Activated CD8-positive, alpha-beta memory T cell treated with anti-CD3 and anti-CD28 coated beads for 1 hour (primary cell): ENCODE measurements at places on chromosomes 11 and 22.

DNA sequence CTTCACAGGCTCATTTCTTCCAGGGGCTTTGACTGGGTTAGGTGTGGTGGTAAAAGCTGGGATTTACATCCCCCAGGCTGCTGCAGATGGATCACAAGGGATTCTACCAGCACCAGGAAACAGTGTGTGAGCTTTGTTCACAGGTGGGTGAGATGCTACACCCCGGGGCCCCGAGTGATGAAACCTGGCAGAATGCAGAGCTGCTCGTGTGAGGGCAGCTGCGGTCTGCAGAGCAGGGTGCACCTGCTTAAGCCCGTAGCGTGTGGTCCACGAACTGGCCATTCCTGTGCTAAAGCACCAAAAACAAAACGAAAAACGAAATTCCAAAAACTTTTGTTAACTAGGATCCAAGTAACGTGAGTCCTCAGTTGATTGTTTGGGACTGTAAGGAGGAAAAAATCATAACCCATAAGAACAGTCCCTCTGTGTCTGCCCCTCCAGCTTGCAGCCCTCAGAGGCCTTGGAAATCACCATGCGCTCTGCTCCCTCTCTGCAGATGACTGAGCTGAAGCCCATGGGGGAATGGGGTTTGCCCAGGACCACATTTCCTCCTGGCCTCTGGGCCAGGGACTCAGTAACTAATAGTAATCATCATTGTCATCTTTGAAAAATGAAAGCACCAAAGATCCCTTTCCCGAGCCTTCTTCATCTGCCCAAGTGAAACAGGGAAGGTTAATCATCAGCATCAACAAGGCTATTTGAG, 24.6 kb downstream of the ELF5 start:
- no peak for DNase-seq

GRCh38 chr11:134037046-134037908, 31.6 kb upstream of the JAM3 start:
- peak; percentile 49 for DNase-seq

DNA sequence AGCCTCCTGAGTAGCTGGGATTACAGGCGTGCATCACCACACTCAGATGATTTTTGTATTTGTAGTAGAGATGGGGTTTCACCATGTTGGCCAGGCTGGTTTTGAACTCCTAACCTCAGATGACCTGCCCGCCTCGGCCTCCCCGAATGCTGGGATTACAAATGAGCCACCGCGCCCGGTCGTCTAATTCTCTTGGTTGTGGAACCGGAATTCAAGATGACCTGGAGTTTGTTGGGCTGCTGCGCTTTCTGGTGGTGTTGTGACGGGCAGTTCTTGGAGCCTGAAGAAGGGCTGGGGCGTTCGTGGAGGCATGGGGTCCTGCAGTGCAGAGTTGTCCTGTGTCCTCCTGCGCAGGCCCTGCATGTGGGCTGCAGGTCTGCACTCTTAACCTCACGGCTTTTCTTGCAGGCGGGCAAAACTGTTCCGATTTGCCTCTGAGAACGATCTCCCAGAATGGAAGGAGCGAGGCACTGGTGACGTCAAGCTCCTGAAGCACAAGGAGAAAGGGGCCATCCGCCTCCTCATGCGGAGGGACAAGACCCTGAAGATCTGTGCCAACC, 4.9 kb upstream of the TRMT2A start:
- no peak for DNase-seq

DNA sequence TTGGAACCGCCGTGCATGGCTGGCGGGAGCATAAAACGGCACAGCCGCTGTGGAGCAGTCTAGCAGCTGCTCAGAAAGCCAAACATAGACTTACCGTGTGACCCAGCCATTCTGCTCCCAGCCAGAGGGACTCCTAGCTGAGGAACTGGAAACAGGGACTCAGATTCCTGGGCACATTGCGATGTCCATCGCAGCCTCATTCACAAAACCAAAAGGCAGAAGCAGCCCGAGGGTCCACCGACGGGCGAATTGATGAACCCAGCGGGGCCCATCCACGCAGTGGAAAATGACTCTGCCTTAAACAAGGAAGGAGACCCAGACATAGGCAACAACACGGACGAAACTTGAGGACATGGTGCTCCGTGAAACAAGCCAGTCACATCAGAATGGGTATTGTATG, 5.7 kb upstream of the MUC5B start:
- DNase-seq, result no peak

DNA sequence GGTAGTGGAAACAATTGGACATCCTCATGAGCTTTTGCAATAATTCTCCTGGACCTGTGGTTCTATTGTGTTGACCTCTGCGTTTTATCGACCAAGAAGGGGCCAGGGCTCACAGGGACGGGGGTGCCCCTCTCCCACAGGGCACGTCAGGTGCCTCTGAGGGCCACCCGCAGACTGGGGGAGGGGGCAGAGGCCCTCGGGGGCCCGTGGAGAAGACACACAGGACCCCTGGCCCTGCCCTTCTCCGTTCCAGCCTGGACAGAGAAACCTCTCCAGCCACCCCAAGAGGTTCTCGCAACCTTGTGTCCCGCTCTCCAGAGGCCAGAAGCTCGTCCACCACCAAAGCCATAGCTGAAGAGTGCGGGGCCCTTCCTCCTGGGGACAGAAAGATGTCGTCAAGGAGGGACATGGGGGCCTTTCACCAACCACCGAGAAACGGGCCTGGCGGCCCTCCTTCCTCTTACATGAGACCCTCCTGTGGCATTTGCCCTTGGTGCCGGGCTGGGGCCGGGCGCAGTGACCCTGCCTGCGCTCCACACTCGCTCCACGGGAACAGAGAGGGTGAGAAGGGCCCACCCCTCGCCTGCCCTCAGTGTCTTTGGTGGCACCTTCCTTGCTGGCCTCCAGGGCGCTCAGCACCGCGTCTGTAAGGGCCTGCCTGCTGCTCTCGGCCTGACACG, 57.3 kb downstream of the GRAMD4 start:
- no peak for DNase-seq

- no peak for DNase-seq
Observed at GRCh38 chr11:14742849-14743559, 99.4 kb downstream of the PDE3B start.

DNA sequence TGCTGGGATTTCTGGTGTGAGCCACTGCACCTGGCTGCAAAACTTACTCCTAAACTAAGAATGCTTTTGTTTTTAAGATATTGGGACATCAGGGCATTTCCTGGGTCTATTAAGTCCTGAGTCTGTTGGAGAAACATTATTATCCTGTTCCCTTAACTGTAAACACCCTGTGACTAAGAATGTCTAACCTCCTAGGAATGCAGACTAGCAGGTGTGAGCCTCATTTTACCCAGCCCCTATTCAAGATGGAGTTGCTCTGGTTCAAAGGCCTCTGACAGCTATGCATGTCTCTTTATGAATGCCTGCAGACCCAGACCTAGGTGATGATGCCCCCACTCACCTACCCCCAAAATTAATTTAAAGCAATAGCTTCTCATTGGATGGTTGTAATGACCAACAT, 46.2 kb downstream of the DEPDC5 start:
- no peak for DNase-seq

- DNase-seq, result no peak
Observed at GRCh38 chr11:7968686-7969085, 3.4 kb upstream of the NLRP10 start.

DNA sequence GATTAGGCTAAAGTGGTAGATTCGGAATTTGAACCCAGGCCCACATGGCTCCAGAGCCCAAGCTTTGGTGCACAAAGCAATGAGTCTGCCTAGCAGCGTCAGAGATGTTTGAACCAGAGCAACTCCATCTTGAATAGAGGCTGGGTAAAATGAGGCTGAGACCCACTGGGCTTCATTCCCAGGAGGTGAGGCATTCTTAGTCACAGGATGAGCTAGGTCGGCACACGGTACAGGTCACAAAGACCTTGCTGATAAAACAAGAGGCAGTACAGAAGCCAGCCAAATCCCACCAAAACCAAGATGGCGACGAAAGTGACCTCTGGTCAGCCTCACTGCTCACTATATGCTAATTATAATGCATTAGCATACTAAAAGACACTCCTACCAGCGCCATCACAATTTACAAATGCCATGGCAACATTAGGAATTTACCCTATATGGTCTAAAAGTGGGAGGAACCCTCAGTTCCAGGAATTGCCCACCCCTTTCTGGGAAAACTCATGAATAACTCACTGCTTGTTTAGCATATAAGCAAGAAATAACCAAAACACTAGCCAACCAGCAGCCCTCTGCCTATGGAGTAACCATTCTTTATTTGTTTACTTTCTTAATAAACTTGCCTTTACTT, 40.3 kb upstream of the DAGLA start:
- DNase-seq, result no peak

DNA sequence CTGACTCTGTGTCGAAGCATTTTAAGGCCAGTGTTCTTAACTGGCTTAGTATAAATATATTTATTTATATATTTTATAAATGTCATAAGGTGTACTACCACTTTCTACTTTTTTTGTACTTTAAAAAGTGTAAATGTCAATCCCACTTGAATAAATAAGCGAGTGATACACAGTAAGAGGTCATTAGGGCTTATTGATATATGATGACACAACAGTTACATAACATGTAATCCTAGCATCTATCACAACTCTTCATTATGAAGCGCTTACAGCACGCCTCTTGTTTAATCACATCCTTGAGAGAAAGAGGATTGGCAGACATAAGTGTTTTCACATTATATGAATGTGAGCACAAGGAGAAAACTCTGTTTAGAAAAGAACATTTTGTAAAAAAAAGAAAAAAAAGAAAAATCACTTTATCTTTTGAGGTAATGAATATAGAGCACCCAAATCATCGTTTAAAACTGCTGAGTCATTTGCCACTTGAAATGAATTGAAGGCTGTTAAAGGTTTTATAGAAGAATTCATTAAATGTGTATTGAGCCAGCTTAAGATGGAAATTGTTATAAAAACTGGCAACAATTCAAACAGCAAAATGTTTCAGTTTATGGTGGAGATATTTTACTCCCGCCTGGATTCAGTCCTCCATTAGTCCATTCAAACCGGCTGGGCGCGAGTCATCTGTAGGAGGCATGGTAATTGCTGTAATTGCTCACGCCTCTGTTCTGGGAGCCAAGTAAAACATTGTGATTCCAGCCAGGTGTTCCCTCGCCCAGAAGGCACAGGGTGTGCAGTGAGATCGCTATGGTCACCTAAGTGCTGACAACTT, 627.3 kb upstream of the KIRREL3 start:
- no peak for DNase-seq

DNA sequence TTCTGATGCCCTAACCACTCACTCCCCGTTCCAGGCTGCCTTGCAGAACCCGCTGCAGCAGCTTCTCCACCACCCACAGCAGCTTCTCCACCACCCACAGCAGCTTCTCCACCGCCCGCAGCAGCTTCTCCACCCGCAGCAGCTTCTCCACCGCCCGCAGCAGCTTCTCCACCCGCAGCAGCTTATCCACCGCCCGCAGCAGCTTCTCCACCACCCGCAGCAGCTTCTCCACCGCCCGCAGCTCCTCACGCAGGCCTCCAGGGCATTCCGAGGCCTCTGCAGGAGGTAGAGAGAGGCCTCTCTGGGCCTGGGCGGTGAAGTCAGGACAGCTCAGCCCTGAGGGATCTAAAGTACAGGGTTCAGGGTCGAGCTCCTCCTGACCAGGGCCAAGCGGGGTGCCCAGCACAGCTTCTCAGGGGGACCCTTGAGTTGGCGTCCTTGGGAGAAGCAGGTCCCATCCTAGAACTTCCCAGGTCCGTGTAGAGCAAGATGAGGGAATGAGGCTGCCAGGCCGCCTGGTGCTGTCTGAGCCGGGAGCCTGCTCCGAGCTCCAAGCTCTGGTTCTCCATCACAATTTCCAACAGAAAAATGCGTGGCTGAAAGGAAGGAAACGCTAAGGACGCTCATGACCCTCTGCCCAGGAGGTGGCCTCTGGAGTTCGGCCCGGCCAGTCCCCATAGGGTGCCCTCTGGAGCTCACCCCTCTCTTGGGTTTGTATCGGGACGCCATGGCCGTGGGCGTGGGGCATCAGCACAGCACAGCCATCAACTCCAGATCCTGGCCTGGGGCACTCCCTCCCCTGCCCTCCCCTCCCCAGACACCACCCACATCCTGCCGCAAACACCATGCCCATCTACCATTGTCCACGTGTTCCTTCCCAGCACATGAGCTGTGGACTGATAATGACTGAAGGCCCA, 528.6 kb downstream of the BRD1 start:
- DNase-seq, result no peak

DNA sequence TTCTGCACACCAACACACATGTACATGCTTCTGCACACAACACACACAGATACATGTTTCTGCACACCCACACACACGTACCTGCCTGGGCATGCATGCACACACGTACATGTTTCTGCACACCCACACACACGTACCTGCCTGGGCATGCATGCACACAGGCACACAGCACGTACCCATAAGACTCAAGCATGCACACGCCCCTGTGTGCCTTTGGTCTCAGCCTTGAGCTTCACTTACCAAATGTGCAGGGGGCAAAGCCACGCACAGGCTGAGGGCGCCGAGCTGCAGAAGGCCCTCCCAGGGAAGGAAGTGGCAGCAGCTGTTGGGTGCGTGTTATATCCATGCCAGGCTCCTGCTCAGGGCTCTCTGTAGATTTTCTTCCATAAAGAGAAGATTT, 34.7 kb upstream of the SMIM38 start:
- DNase-seq, result no peak

DNA sequence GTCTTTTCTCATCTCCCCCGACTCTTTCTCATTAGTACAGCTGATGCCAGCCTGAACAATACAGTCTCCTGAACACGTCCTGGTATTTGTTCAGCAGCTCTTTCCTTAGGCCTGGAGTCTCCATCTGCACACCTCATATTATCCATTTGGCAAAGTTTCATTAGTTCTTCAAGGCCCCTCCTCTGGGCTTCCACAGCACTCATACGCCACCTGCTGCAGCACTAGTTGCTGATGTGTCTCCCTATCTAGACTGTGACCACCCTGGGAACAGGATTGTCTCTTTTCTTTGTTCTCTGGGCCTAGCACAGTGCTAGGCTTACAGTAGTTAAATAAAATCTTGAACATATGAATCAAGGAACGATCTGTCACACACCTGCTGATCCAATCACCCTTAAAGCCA, 17.2 kb downstream of the DCHS1 start:
- DNase-seq, result no peak

GRCh38 chr11:118842369-118842768, 41.3 kb upstream of the CXCR5 start:
- DNase-seq, result no peak

DNA sequence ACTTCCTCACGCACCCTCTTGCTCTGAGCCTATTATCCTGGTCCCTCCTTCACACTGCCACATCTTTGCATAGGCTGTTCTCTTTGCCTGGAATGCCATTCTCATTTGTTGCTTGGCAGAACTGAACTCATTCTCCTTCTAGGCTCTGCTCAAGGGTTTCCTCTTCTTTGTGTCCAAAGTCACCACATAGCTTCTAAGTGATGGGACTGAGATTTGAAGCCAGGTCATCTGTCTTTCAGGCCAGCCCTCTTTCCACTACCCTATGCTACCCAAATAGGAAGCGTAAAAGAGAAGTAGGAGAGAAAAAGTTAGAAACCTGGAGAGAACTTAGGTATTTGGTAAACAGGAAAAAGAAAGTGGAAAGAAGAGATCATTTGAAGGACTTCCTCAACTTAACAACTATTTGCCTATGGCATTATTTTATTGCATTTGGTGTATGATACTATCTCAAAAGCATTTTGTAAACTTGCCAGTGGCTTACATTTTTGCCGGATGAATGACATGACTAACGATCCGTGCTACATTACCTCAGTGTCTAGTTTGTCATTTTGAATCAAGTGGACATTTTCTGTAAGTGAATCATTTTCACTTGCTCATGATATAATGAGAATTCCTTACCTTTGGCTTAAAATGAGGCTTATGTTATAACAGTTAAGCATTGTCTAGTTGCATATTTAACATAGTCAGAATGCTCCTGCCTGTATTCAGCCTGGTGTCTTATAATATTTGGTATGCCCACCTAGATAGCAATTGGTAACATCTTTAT, 18.5 kb downstream of the NF2 start:
- DNase-seq, result no peak

GRCh38 chr11:57515332-57516060, at the start of gene SLC43A1:
SLC43A1 (minus strand) TSS chr11:57515702; CDS start chr11:57514111, 1,591 bp downstream.
- DNase-seq, result no peak
